ENCODE measurements at places on chromosomes 7 and 10. TPM values are rescaled to one million over a fixed set of nuclear protein-coding genes. Genes with fewer than 3 reads are reported as not detected.

The OR2A5 gene
- total RNA-seq = not detected

The ADARB2 gene
- total RNA-seq = 14.1 TPM

The HECW1 gene
- total RNA-seq = not detected

The VSTM2A gene
- not detected for total RNA-seq

The STEAP4 gene
- total RNA-seq = not detected

The SPDYE11 gene
- total RNA-seq = not detected

The ITIH5 gene
- not detected for total RNA-seq

The CYP3A5 gene
- not detected for total RNA-seq

The TAS2R38 gene
- not detected for total RNA-seq

The EGFR gene
- not detected for total RNA-seq

The MGAM2 gene
- not detected for total RNA-seq

The CALML3 gene
- total RNA-seq = not detected

The ASB4 gene
- not detected for total RNA-seq

The SCIN gene
- 0.25 TPM for total RNA-seq

The PCLO gene
- total RNA-seq = 0.03 TPM

The EDRF1 gene
- 57.8 TPM for total RNA-seq

The PTPRN2 gene
- 1.7 TPM for total RNA-seq

The STAG3 gene
- 6.5 TPM for total RNA-seq

The DGKI gene
- total RNA-seq = not detected

The PLAU gene
- total RNA-seq = 0.64 TPM

The TMEM236 gene
- total RNA-seq = 0.17 TPM

The NEUROD6 gene
- not detected for total RNA-seq

The MAGI2 gene
- total RNA-seq = 0.25 TPM

The WBP1L gene
- total RNA-seq = 41.1 TPM

The EMX2 gene
- not detected for total RNA-seq

The HYAL4 gene
- not detected for total RNA-seq

The EPDR1 gene
- 0.41 TPM for total RNA-seq

The GOT1 gene
- total RNA-seq = 10.4 TPM

The LEP gene
- total RNA-seq = not detected

The NUPR2 gene
- total RNA-seq = 1.2 TPM

The DENND2A gene
- not detected for total RNA-seq

The AS3MT gene
- total RNA-seq = 2.3 TPM

The MSMB gene
- not detected for total RNA-seq

The TACC2 gene
- not detected for total RNA-seq

The CPEB3 gene
- total RNA-seq = 3.8 TPM

The PNLIPRP2 gene
- total RNA-seq = not detected

The UTF1 gene
- total RNA-seq = not detected

The SPDYE5 gene
- not detected for total RNA-seq

The AP3M1 gene
- 38.6 TPM for total RNA-seq

The SPDYE2 gene
- total RNA-seq = 0.28 TPM

The ITPRID1 gene
- not detected for total RNA-seq

The OPN1SW gene
- not detected for total RNA-seq

The COL17A1 gene
- total RNA-seq = not detected

The HGF gene
- total RNA-seq = not detected

The AKR1C4 gene
- not detected for total RNA-seq

The LRMDA gene
- total RNA-seq = not detected

The TEX36 gene
- not detected for total RNA-seq

The SGMS1 gene
- total RNA-seq = 33.0 TPM

The SPACDR gene
- 5.7 TPM for total RNA-seq

The DYNC1I1 gene
- total RNA-seq = not detected

The TUBB8 gene
- total RNA-seq = not detected

The VSTM4 gene
- total RNA-seq = not detected

The KIF11 gene
- 2.0 TPM for total RNA-seq

The DNAJB12 gene
- 26.3 TPM for total RNA-seq

The AMPH gene
- total RNA-seq = 0.14 TPM

The TOMM7 gene
- 701 TPM for total RNA-seq

The NPSR1 gene
- total RNA-seq = not detected

The NUTM2E gene
- total RNA-seq = 1.1 TPM

The MIOS gene
- 22.9 TPM for total RNA-seq
